ENCODE measurements at places on chromosomes 5 and 9.

GRCh38 chr5:158170060-158170459 lies 311.1 kb upstream of the CLINT1 start:
- DNase-seq: no peak

- peak; percentile 92 for DNase-seq
Measured at GRCh38 chr9:134602547-134603362, 38.8 kb upstream of the COL5A1 start.

- DNase-seq: no peak
Measured at GRCh38 chr5:132669455-132669820, 4.4 kb upstream of the IL4 start.

- DNase-seq: no peak
Measured at GRCh38 chr5:55418994-55419968, 111.5 kb downstream of the MTREX start.

GRCh38 chr9:110283751-110284150 lies 27.4 kb upstream of the TXN start:
- DNase-seq: no peak

- DNase-seq: no peak
Measured at GRCh38 chr5:64746446-64746845, 22.0 kb downstream of the SREK1IP1 start.

DNA sequence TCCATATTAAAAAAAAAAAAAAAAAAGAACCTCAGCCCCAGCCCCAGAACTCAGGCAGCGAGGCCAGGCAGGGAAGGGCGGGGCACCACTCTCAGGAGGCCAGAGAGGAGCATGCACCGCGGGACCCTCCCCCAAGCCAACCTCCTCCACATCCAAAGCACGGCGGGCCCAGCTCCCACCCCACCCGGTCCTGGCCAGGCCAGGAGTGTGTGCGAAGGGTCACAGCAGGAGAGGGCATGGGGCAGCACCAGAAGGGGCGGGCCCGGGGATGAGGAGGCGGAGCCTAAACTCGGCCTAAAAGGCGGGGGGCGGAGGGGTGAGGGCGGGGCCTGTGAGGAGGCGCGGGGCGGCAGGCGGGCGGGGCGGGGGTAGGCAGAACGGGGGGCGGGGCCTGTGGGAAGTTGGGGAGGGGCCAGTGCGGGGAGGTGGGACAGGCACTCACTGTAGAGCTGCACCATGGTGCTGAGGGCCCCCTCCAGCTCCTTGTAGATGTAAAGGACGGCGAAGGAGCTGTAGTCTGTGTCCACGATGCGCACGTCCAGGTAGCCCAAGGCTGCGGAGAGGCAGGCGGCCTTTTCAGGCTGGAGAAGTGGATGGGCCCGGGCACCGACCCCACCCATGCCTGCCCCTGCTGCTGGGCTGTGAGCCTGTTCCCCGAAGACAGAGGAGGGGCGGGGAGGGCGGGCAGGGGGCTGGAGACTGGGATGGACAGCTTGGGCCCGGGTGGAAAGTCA lies 1.2 kb downstream of the LCN15 start:
- peak; percentile 81 for DNase-seq

DNA sequence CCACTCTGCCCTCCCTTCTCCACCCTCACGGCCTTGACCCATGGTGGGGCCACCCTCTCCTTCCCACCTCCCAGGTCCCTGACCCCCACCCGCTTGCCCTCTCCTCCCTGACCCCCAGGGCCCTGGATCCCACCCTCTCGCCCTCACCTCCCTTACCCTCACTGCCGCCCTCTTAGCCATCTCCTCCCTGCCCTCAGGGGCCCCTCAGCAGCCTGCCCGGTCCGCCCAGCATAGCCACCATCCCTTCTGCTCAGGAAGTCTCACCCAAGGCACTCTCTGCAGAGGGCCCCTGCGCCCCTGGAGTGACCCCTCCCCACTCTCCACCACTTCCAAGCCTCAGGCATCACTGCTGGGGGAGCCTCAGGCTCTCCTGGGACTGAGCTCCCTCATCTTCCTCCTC lies 66.3 kb downstream of the MRPL36 start:
- DNase-seq: no peak

DNA sequence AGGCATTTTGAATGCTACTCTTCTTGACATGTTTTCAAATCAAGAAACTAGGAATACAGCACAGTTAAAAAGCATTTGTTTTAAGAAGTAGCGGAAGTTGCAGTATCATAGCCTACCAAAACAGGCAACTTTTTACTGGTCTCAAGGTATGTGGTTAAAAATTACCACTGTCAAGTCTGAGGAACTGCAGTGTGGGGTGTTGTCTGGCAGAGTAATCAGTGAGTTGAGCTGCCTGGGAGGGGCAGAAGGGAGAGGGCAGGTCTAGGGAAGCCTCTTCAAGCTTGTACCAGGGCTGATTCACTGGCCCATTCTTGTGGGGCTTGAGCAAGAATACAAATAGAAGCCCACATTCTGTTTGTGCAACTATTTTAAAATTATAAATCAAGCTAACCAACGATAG lies 42.4 kb upstream of the SV2C start:
- DNase-seq: no peak

DNA sequence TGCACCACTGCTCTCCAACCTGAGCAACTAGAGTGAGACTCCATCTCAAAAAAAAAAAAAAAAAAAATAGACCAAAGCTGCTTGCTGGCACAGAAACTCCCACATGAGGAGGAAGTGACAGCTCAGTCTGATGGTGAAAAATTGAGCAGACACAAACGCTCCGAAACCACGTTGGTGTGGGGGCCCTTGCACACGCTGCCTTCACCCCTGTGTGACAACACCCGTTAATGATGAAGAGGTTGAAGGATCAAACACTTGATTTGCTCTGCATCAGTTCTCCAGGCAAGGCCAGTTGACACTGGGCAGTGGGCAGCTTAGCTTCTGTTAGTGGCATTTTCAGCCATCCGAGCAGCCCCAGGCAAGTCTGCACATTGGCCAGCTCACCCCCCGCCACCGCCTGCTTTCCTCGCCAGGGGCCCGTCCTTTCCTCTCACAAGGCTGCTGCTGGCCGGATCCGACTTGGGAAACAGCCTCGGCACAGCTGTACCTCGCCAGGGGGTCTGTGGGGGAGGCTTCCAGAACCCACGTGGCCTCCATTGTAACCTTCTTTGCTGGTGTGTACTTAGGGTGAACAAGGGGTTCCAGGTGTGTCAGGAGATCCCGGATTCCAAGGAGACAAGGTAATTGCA lies 79.8 kb downstream of the COL27A1 start:
- DNase-seq: no peak

DNA sequence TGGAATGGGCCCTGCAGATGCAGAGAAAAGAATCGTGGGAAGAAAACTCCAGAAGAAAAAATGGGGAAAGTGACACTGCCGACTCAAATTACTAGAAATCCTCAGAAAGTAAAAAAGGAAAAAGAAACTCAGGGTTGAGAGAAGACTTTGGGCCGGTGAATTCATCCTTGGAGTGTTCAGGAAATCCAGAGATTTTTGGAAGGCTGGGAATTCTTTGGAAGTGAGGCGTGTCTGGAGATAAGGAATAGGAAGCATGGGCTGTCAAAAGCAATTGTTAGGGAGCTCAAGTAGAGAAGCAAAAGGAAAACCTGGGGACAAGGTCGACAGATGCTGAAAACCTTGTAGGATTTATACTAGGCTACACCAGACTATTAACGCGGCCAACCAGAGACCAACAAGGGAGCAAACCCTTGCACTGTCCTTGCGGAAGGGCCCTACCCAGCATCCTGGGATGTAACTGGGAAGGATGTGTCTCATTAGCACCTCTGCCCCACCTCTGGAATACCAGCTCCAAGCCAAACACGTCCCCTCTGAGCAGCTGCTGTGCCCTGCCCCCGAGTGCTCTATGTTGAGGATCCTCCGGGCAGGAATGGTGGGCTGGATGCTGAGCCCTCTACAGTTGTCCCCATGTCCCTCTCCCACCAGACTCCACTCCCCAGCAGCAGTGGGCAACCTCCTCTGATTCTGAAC lies 11.6 kb downstream of the DAB2IP start:
- no peak for DNase-seq

DNA sequence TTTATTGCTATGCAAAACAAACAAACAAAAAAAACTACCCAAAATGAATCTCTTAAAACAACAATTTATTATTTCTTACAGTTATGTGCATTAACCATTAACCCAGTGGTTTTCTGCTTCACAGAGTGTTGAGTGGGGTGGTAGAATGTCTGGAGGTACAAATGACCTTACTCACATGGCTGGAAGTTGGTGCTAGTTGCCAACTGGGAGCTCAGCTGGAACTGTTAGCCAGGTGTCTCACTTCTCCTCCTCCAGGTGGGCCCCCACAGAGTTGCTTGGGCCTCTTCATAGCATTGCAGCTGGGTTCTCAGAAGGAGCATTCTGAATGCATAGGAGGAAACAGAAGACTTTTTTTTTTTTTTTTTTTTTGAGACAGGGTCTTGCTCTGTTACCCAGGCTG lies 10.5 kb upstream of the B4GALT1 start:
- no peak for DNase-seq

GRCh38 chr9:129026442-129027223 lies 1.5 kb downstream of the SH3GLB2 start:
- DNase-seq: no peak
